CD14-positive monocyte (primary cell): ENCODE measurements at places on chromosomes 5 and 9. TPM values are rescaled to one million over a fixed set of nuclear protein-coding genes. Genes with fewer than 3 reads are reported as not detected.

Gene IL5
- polyA plus RNA-seq = not detected

Gene PPP1R2B
- not detected for polyA plus RNA-seq

Gene JAK2
- 23.5 TPM for polyA plus RNA-seq

Gene CARTPT
- polyA plus RNA-seq = not detected in 2 replicates

Gene TRIP13
- polyA plus RNA-seq = 1.2 TPM

Gene FTMT
- not detected in 2 replicates for polyA plus RNA-seq

Gene PCDHGC4
- polyA plus RNA-seq = not detected

Gene RNF180
- polyA plus RNA-seq = not detected

Gene ASPN
- not detected in 2 replicates for polyA plus RNA-seq

Gene SECISBP2
- 25.9 and 51.4 TPM in 2 replicates for polyA plus RNA-seq

Gene C5orf52
- not detected for polyA plus RNA-seq

Gene BHMT
- not detected for polyA plus RNA-seq

Gene PHF24
- 0.04 TPM for polyA plus RNA-seq

Gene KCNV2
- not detected for polyA plus RNA-seq

Gene SLC23A1
- not detected in 2 replicates for polyA plus RNA-seq

Gene SNCB
- polyA plus RNA-seq = not detected

Gene SOWAHA
- polyA plus RNA-seq = not detected

Gene PRDM9
- not detected for polyA plus RNA-seq

Gene ANKRD18B
- not detected for polyA plus RNA-seq

Gene LMX1B
- polyA plus RNA-seq = not detected in 2 replicates

Gene TMEM215
- polyA plus RNA-seq = not detected in 2 replicates

Gene IFNA2
- polyA plus RNA-seq = not detected

Gene CAMK4
- 0.28 TPM for polyA plus RNA-seq

Gene PCDHGB1
- not detected in 2 replicates for polyA plus RNA-seq

Gene APBA1
- 0.62 and 1.6 TPM in 2 replicates for polyA plus RNA-seq

Gene PLPP7
- polyA plus RNA-seq = 1.5 TPM

Gene PCDHA9
- not detected for polyA plus RNA-seq
